ENCODE measurements at places on chromosomes 6 and 20.

DNA sequence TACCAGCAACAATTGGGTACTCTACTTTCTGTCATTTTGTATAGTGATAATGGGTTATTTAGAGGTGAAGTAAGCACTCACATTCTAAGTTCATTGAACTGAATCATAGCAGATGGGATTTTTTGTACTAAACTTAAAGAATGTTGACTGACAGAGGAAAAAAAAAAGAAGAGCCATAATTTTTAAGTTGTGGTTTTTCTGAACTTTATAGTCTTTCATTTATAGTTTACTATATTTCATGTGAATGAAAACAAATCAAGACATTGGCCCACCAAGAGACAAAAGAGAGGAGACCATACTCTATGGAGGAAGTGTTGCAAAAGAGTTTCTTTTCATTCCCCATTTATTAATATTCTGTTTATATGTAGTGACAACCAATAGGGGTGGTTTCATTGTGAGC lies 685.7 kb downstream of the BCKDHB start:
- DNase-seq, result no peak

GRCh38 chr6:34056305-34057108 lies 89.4 kb downstream of the GRM4 start:
- no peak for DNase-seq

DNA sequence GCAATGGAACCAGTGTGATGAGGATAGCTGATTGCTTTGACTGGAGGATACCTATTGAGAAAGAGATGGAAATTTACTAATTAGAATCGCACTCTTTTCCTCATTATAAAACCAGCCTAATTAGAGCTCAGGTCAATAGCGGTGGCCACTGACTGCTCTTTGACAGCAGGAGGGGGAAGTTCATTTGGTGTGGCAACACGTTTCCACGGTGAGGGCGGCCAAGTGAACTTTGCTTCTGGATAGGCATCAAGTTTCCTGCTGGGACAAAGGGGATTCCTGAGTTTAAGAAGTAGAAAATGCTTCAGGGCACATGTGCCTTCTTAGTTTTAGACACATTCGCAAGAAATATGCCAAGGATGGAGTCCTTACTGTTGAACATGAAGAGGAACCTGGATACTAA lies 145.3 kb upstream of the NRN1 start:
- no peak for DNase-seq

- DNase-seq, result no peak
Observed at GRCh38 chr6:159062976-159063375, 18.2 kb upstream of the TAGAP start.

DNA sequence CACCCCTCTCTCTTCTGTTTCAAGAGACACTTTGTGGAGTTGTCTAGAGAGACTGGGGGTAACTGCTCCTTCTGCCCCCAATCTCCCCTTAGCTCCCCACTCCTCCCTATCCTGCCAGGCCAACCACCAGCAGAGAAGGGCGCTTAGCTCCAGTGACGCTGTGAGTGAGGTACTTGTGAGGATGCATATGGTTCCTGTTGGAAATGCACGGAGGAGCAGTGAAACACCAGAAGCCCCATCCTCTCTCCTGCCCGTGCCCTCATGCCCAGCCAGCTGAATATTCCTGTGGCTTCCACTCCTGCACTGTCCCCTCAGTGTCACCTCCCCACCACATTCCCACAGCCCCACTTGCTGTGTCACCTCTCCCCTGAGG lies 11.9 kb downstream of the NT5E start:
- DNase-seq, result no peak

- DNase-seq, result no peak
Observed at GRCh38 chr6:30814146-30815040, 69.9 kb upstream of the DDR1 start.

GRCh38 chr6:125183391-125183790 lies 29.8 kb downstream of the TPD52L1 start:
- DNase-seq, result no peak

DNA sequence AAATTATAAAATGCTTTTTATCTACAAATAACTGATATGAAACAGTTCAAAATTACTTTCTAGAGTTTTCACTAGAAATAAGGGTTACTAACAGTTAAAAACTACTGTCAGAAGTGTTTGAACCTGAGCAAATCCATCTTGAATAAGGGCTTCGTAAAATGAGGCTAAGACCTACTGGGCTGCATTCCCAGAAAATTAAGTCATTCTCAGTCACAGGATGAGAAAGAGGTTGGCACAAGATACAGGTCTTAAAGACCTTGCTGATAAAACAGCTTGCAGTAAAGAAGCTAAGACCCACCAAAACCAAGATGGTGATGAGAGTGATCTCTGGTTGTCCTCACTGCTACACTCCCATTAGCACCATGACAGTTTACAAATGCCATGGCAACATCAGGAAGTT lies 93.7 kb downstream of the PLG start:
- no peak for DNase-seq

Data from stimulated activated CD4-positive, alpha-beta T cell treated with anti-CD3 and anti-CD28 coated beads, Interleukin-12 subunit alpha, Interleukin-12 subunit beta, amount 100 ng/mL, for 48 hours (primary cell).